ENCODE measurements at places on chromosomes 1 and 21.

- DNase-seq: no peak
These were observed 204.7 kb upstream of the PROX1 start for GRCh38 chr1:213782941-213783672.

- no peak for DNase-seq
These were observed 20.8 kb upstream of the TSNAX start for GRCh38 chr1:231507476-231508355.

GRCh38 chr1:89952605-89953130 lies 42.2 kb upstream of the ZNF326 start:
- no peak for DNase-seq

DNA sequence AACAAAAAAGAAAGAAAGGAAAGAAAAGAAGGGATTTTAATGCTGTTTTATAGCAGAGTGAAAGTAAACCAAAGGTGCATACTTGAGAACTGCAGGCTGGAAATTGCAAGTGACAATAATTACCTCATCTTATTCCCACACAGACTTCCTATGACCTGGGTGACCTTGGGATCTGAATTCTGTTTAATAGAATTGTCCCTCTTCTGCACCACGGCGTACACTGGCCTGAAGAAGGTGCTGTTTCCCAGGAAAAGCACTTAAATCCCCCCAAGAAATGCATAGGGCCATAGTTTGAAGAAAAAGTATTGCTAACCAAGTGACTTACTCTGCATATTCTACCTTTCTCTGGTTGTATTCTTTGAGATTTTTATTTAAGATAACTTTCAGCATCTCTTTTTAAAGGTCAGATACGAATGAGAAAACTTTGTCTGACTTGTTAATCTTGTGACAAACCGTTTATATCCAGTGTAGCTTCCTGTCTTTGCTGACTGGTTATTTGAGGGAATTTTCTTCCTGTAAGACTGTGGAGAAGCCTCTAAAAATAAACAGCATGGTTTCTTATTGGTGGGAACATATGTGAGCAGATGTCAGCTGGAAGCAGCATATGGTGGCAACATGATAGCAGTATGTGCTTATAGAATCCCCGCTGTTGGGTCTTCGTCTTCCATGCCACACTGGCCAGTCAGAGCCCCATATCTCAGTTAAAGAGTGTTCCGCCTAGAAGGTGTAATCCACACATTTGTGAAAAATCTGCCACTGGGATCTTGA lies 16.3 kb downstream of the TGFB2 start:
- no peak for DNase-seq

DNA sequence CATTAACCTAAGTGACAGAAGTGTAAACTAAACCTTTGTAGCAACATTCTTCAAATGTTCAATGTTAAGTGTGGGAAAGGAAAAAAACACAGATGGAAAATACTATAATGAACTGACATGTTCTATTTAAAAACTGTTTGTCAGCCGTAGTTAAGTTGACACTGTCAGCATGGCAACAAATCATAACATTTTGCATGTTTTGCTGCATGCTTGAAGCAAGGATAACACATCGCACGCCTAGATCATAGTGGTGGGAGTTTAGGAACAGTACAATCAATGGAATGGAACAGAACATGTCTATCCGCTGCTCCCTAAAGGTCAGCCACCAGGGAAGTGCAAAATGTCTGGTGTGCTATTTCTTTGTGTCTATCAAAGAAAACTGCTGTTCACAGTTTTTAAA lies 62.5 kb upstream of the ESRRG start:
- DNase-seq: no peak

DNA sequence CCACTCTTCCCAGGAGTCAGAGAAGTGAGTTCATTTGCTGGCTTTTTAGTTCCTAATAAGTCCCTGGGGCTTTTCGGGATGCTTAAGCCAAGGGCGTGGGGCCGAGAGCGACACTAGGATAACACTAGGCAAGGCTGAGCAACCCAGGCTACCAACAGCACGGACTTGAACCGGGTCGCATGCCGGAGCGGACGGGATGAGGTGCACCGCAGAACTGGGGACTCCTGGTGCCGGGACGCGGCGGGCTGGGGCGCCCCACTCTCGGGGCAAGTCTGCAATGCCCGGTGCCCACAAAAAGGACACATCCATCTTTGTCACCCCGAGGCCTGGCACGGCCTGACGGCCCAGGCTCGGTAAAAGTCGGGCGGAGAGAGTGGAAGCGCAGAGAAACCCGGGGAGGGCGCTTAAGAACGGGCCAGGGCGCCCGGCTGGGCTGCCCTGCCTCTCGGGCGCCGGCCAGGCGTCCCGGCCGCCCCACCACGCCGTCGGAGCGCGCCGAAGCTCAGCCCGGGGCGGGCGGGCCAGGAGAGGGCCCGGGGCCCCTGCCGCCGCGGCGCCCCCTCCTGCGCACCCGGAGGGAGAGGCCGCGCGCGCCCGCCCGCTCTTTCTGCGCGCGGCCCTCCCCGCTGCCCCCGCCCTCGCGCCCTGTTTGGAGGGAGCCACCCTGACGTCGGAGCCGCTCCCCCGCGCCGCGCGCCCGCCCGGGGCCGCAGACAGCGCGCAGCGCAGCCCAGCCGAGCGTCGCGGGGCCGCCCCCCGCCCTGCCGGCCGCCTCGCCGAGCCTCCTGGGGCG lies at the start of gene NBL1:
TSS of gene NBL1 (plus strand) at position 710 of the 793 bp plus-strand sequence. CDS start 10,720 bp downstream, outside the sequence.
- no peak for DNase-seq

DNA sequence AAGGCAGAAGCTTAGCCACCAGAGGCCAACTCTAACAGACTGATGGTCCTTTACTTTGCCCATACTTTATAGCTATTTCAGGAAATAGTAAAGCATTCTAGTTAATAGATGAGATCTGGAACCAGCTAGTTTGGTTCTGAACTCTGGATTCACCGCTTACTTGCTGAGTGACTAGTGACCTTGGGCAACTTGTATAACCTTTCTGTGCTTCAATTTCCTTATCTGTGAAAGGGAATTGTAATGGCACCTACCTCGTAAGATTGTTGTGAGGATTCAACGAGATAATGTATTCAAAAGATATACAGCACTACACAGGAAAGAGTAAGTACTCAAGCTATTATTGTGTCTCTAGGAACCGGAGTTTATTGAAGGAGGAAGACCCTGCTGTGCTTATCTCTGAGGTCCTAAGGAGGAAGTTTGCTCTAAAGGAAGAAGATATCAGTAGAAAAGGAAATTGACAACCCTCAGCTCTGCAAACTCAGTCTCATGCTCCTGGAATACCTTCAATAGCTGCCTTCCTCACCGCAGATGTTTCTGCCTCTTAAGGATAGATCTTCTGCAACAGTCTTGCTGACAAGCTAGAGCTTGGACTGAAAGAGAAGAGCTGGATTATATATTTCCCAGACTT lies 11.9 kb downstream of the MTFR1L start:
- no peak for DNase-seq

DNA sequence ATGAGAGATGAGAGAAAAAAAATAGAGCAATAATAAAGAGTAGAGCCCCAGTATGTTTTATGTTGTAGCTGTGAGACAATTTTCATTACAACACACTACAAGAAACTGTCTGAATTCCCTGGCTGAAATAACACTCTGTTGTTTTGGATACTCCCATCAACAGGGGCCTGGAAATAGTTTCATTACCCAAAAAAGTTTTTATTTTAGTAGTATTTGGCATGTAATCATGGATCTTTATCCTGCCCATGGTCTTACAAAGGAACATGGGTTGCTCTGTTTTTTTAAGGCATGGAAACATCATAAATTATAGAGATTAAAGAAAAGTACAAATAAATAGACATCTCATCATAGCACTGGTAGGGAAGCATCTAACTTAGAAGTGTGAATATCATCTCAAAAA lies 56.3 kb downstream of the GNG12 start:
- DNase-seq: no peak

- no peak for DNase-seq
These were observed 327.7 kb downstream of the SMYD3 start for GRCh38 chr1:246179401-246179800.

- no peak for DNase-seq
These were observed 46.3 kb upstream of the ETS2 start for GRCh38 chr21:38759413-38759812.

GRCh38 chr1:12052008-12052573 lies 11.0 kb upstream of the TNFRSF8 start:
- peak; percentile 96 for DNase-seq

DNA sequence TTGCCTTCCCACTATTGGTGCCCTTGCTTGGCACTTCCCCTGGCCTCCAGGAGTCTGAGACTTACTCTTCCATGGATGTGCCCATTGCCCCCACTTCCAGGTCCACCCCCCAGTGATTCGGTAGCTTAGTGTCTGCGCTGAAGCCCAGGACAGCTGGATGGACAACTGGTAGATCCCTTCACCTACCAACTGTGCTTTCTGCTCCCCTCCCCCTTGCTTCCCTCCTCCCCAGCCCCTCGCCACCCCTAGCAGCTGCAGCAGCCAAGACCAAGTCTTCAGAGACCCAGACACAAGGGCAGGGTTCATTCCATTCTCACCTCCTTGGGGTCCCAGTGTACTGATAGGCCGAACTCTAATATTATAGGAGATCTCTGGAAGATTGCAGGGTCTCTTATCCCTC lies 6.9 kb downstream of the LMNA start:
- DNase-seq: no peak

Data from GM12878 (cell line).